ENCODE measurements at places on chromosomes 7 and 10.

GRCh38 chr10:43878386-43878785, 229.7 kb upstream of the ZNF32 start:
- DNase-seq, result no peak

DNA sequence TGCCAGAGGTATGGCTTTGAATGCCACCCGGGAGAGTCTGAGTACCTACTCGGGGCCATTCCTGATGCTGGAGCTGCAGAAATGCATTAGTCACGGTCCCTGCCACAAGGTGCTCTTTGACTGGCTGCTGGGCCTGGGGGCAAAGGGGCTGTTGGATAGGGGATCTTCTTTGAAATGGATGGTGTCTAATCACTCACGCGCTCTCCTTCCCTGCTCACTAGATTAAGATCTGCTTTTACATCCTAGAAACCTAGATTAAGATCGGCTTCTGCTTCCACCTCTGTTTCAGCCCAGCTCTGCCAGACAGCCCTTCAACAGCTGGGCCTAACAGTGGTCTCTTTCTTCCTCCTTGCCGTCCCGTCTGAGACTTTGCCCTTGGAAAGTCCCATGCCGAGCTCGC, 57.2 kb downstream of the PAX2 start:
- DNase-seq, result no peak

DNA sequence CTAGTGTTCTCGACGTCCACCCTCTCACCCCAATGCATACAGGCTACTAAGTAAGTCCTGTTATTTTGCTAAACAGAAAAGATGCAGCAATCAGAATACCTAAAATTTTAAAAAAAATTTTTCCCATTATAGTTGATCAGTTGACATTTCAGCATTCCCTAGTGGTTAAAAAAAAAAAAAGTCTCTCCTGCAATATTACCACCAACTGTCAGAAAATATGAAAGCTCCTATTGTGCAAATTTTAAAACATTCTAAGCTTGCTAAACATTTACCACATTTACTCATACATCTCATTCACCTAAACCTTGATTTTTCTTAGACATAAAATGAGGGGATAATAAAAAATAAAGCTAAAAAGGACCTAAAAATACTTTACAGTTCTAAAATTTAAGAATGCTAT, 165.6 kb downstream of the AVL9 start:
- DNase-seq, result no peak

GRCh38 chr10:79378647-79379511, 31.6 kb downstream of the PPIF start:
- DNase-seq, result no peak

DNA sequence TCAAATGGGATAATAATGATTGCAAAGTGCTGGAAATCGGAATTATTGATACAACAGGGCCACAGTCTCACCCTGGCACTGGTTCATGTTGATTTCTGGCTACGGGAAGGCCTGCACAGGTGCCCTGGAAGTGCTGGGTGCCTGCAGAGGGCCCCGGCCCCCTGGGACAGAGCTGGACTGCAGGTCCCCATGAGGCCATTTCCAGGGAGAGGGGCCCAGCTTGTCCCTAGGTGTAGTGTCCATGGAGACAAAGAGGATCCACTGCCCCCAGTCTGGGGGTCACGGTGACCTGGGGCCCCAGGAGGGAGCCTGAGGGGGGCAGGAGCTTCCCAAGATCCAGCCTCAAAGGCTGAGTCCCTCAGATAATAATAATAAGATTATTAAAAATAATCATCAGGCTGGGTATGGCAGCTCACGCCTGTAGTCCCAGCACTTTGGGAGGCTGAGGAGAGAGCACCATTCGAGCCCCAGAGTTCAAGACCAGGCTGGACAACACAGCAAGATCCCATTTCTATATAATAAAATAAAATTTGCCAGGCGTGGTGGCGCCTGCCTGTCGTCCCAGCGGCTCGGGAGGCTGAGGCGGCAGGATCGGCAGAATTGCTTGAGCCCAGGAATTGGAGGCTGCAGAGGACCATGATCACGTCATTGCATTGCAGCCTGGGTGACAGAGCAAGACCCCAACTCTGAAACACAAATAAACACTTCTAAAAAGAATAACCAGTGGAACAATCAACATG, 98.1 kb downstream of the MICALL2 start:
- DNase-seq, result no peak

DNA sequence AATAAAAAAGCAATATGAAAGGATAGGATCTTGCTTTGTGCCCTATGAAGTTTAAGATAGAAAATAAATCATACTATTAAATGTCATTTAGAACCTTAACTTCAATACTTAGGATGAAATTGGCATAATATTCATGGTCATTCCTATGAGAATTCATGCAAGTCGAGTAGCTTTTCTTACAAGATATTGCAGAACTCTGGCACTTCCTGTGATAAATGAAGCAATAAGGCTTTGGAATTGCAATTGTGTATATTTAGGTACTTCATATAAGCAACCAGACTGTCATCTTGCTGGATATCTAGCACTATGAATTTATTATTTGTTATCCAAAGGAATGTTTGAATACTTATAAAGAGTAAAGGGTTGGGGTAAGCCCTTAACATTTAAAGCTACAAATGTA, 116.5 kb downstream of the ZNF438 start:
- no peak for DNase-seq

DNA sequence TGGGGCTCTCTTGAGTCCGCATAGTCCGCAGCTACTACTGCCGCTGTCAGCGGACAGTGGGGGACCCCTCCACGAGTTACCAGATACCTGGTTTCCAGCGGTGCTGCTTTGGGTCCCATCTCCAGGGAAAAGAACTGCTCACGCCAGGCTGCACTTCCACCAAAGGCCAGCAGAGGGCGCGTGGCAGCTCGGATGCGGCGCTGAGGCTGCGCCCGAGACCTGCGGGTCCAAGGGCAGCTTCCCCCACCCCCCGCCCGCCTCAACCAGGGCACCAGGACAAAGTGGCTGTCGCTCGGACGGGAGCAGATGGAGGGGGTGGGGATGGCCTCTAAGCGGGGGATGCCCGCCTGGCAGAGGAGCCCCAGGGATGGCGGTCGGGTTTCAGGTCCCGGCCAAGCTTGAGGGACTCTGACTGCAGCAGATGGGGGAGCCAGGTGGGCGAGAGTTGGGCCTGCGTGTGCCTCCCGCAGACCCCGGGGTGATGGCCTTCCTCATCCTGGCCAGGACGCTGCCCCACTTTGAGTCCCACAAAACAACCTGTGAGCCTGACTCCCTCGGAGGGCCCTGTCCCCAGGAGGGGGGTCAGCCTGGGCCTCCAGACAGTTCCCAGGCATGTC, 23.8 kb upstream of the ZNF735 start:
- DNase-seq, result peak; percentile 31

DNA sequence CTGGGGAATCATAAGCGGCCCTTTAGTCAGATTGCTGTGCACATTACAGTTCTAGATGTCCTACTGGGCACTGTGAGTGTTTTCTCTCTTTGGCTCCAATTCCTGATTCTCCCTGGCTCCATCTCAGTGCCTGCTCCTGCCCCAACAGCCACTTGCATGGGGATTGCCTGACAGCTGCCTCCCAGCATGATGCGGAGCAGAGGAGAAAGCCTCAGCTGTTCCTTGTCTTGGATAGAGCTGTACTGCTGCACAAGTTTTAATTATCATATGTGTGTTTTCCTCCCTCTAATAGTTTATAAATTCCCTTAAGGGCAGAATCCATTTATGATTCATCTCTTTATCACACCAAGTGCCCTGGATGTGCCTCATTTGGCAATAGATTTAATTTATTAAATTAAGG, 285.8 kb upstream of the COBL start:
- DNase-seq, result no peak

DNA sequence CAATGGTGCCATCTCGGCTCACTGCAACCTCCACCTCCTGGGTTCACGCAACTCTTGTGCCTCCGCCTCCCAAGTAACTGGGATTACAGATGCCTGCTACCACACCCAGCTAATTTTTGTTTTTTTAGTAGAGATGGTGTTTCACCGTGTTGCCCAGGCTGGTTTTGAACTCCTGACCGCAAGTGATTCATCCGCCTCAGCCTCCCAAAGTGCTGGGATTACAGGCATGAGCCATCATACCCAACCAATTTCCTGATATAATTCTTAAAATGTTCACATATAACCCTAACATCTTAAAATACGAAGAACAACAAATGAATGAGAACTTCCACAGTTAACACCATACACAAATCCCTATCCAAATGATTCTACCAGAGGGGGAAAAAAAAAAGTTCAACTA, 31.2 kb downstream of the BAIAP2L1 start:
- no peak for DNase-seq

DNA sequence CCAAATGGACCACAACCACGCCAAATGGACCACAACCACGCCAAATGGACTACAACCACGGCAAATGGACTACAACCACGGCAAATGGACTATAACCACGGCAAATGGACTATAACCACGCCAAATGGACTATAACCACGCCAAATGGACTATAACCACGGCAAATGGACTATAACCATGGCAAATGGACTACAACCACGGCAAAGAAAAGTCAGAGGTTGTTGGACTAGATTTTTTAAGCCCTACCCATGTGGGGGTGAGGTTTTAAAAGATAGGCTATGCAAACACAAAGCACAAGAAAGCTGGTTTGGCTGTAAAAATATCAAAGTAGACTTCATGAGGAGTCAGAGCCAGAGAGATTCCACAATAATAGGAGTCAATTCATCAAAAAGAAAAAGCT, 55.8 kb downstream of the NCAPG2 start:
- DNase-seq, result no peak

GRCh38 chr10:78341953-78342614, 308.4 kb downstream of the RPS24 start:
- no peak for DNase-seq

DNA sequence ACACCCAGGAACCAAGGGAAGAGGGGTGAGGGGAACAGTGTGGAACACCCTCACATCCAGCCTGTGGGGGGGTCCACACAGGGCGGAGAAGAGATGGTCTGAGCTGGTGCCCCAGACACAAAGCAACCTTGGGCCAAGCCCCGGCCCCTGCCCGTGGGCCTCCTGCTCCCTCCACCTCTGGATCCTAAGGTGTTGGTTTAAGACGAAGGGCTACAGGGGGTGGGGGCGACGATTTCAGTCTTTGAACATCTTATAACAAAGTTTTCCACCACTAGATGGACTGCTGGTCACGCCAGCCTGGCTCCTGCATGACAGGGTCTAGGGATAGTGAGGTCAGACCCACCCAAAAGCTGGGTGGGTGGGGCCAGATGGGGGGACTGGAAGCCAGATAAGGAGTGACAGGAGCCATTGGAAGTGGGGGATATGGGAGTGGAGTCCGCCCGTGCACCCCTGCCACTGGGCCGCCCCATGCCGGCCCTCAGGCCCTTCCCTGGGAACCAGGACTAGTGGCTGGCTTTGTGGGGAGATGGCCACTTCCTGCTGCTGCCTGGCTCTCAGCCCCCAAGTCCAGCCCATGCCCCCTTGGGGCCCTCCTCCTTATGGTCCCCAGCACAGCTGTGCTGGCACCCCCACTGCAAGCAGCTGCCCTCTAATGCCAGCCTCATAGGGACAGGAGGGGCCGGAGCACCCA, 98.4 kb downstream of the RGS10 start:
- no peak for DNase-seq

DNA sequence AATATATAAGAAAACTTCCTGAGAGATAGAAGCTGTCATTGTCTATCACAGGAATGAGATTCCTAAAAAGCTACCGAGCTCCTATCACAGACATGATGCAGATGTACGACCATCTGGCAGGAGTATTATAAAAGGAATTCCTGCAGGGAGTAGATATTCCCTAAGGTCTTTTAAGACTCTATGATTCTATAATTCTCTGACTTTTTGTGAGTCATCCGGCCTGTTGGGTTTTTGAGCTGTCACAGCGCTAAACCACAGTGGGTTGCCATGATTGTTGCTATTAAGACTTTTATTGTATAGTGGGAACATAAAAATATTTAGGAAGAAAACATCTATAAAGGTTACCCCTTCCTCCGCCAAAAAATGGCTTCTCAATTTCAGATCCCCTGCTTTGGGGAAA, 223.4 kb downstream of the BMPER start:
- DNase-seq, result no peak

GRCh38 chr10:49332333-49332732, 33.4 kb downstream of the C10orf71 start:
- no peak for DNase-seq

DNA sequence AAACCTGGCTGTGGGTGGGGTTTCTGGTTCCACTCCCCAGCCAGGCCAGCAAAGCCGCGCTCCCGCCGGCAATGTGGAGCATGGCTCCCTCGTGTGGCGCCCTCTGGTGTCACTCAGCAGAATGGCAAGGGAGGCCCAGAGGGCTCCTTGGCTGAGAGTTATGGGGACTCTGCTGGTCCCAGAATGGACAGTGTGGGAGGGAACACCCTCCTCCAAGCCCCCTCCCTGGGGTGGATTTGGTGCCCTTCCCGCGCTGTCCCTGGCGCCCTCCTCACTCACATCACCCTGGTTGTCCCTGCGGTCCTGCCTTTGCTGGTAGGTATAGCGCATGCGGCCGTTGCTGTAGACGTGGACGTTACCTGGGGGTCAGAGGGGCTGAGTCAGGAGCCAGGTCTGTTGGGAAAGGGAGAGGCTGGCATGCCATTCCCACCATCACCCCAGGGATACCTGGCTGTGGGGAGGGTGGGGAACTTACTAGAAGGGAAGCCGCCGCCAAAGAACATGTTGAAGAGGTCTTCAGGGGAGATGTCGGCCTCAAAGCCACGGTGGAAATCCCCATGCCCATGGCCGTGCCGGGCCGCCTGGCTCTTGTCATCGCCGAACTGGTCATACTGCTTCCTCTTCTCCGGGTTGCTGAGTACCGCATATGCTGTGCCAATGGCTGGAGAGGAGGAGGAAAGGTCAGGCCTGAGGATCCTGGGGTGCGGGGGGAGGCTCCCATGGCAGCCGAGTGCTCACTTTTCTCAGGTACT, 14.0 kb downstream of the DNAJB12 start:
- DNase-seq, result peak; percentile 61

DNA sequence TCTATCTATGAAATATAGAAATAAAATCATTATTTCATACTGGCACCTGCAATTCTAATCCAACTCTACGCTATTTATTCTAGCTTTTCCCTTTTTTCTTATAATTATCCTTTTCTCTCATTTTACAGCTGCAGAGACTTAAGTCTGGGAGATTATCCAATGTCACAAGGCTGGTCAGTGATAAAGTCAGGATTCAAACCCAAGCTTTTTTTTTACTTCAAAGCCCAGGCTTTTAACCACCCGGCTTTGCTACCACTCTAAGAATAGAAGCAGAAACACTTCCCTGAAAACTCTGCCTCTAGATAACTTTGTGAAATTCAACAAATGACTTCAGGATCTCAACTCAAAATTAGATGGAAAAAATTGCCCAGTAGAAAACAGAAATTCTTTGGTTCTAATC, 552.5 kb downstream of the IPMK start:
- DNase-seq, result no peak

DNA sequence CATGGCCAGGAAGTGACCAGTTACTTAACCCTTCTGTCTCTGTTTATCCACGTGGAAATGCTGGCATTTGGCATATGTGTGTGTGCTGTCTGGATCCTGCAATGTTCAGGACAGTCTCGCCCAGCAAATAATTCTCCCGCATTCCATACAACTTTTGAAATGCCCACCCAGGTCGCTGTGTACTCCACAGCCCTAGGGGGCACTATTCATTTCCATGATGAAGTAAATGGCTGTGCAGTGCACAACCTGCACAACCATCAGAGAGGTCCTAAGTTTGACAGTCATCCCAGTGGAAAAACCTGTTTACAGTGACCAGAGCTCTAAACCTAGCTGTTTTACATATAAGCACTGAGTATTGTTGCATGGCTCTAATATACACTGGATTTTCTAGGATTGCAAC, 38.1 kb downstream of the ZNF503 start:
- DNase-seq, result no peak

- no peak for DNase-seq
Measured at GRCh38 chr7:139212133-139212532, 18.9 kb upstream of the UBN2 start.

GRCh38 chr10:80465839-80466590, 11.9 kb downstream of the TSPAN14 start:
- DNase-seq, result no peak
